ENCODE measurements at places on chromosomes 4 and X.
A peak's percentile ranks its signal among the peaks of the same experiment; 100 is the strongest.

DNA sequence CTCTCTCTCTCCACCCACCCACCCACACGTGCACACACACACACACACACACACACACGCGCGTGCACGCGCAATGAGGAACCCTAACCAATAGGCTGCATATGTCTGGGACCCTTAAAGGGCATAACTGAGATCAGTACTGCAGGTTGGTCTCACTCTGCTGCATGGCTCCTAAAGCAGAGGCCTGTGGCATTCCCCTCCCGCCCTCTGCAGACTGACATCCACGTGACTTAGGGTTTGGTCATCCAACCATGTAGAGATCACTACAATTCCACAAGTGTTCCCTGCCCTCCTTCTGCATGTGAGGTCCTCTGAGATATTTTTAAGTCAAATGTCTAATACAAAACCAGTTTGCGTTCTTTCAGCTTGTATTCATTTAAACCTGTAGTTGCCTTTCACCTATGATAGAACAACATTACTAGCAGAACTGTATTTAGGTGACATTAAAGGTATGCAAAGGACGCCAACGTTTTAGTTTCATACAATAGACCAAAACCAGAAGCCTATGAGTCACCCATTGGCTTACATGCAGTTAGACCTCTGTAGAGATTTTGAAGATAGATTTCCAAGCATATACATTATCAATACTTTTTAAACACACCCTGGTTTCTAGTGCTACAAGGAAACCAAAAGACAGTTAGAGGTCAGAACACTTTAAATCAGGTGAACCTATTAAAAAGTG, 10.1 kb downstream of the XAGE5 start:
- DNase-seq: no peak

DNA sequence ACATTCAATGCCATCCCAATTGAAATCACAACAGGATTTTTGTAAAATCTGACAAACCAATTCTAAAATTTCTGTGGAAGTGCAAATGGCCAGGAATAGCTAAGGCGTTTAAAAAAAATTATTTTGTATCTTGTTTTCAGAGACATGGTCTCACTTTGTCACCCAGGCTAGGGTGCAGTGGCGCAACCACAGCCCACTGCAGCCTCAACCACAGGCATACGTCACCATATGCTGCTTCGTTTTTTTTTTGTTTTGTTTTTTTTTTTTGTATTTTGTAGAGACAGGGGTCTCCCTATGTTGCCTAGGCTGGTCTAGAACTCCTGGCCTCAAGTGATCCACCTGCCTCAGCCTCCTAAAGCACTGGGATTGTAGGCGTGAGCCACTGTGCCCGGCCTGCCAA, 24.5 kb downstream of the ZNF41 start:
- DNase-seq: no peak

DNA sequence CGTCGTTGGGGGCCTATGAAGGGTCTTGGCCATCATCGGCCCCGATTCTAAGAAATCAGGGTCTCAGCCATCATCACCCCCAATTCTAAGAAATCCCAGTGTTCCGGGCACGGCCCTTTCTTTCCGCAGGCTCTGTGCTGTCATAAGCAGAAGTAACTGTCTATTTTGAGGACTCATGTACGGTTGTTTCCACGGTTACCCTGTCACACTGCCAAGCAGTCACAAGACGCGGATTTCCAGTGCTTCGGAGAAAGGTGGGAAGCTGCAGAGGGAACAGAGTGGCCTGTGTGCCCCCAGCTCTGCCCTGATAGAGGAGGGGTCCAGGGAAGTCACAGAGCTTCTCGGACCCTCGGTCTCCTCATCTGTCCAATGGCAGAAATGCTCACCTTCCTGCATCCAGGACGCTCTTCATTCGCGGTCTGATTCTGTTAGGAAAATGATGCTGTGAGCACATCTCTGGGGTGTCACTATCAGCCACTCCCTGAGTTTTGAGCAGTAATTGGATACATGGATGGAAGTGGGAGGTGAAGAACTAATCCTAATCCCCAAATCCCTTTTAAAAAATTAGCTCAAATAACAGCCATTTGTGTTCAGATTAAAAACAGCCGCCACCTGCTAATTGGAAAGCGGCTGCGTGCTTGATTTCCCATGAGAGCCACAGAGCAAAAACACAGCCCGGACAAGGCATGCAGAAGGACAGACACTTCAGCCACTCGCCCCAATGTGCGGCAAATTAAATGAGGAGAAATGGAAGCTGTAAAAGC, 73.1 kb downstream of the WFS1 start:
- no peak for DNase-seq

DNA sequence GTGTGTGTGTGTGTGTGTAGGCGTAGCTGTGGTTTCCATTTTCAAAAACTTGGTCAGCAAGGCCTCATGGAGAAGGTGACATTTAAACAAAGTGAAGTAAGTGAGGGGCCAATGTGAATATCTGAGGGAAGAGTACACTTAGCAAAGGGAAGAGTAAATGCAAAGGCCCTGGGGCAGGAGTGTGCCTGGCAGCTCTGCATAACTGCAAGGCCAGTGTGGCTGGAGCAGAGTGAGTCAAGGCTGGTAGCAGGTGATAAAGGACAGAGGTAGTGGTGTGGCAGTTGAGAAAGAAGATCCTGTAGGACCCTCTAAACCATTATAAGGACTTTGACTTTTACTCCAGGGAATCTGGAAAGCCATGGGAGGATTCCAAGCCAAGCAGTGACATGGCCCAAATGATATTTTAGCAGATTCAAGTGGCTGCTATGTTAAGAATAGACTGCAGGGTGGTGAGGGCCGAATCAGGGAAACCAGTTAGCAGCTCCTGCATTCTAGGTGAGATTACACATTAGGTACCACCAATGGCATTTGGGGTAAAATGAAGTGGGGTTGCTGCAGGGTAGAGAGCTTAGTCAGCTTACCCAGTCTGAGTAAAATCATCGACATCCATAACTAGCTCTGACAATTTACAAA, 5.9 kb upstream of the TBC1D1 start:
- DNase-seq: no peak

GRCh38 chr4:109952612-109953011, 39.9 kb downstream of the EGF start:
- DNase-seq: no peak

GRCh38 chr4:21470535-21470934, 478.0 kb downstream of the KCNIP4 start:
- DNase-seq: no peak

- DNase-seq: no peak
Measured at GRCh38 chrX:42385730-42386129, 392.2 kb downstream of the PPP1R2C start.

DNA sequence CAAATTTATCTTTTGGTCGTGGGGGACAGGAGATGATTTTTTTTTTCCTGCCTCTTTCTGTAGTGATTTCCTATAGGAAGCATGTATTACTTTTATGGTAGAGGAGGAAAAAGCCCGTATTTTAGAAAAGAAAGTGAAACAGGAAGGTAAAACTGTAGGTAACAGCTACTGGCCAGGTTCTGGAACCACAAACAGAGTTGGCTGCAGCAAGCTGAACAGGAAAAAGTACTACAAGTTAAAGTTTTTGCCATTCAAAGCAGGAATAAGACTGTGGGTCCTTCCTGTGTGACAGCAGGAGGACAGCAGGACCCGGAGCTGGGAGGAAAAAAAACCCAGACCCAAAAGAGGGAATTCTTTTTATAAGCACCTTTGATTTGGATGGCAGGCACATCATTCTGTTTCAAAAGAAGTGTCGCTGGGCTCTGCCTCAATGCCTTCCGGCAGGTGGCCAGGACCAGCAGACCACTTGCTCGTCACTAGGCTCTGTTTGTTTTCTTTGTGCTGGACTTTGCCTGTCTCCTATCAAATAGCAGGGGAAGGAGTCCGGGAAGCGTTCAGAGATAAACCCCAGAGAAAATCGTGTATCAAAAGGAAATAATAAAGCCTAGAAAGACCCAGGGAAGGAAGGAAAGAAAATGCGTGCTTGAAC, 277.9 kb downstream of the ADGRA3 start:
- no peak for DNase-seq

DNA sequence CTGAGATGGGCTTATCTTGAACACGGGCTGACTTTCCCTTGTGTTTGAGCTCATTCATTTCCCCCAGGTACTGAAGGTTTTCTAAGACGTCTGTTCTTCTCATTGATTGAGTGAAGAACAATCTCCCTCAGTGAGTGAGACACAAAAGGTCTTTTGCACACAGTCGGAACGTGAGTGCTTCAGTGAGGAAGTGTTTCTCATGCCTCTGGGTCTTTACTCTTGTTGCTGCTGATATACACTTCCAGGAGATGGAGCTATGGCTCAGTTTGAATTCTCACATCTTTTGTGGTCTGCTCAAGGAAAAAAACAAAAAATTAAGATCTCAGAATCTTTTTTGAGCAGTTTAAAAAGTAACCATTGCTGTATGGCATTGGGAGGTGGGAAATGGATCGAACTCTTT, 981.9 kb upstream of the TENM3 start:
- no peak for DNase-seq

GRCh38 chr4:104262678-104263077, 232.0 kb downstream of the CXXC4 start:
- DNase-seq: no peak

- no peak for DNase-seq
Measured at GRCh38 chr4:23782778-23783437, 106.9 kb downstream of the PPARGC1A start.

GRCh38 chr4:66443008-66443407, 772.7 kb upstream of the EPHA5 start:
- DNase-seq: no peak

GRCh38 chr4:16067515-16067914, 16.3 kb downstream of the PROM1 start:
- no peak for DNase-seq

DNA sequence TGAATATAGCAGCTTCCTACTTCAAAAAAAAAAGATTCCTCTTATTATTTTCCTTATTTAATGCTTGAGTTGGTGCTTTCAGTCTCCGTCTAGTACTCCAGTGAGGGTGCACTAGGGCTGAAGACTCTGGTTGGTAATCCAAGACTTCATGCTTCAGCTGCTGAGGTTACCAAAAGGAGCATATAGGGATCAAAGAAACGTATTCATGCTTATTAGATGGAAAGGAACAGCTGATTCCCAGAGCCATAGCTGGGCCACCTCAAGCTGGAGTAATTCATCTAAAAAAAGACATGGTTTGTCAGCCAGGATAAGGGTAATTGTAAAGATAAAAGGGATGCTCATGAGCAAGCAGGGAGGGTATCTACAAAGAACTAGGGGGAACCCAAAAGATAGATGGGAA, 131.7 kb upstream of the FAM47B start:
- no peak for DNase-seq

DNA sequence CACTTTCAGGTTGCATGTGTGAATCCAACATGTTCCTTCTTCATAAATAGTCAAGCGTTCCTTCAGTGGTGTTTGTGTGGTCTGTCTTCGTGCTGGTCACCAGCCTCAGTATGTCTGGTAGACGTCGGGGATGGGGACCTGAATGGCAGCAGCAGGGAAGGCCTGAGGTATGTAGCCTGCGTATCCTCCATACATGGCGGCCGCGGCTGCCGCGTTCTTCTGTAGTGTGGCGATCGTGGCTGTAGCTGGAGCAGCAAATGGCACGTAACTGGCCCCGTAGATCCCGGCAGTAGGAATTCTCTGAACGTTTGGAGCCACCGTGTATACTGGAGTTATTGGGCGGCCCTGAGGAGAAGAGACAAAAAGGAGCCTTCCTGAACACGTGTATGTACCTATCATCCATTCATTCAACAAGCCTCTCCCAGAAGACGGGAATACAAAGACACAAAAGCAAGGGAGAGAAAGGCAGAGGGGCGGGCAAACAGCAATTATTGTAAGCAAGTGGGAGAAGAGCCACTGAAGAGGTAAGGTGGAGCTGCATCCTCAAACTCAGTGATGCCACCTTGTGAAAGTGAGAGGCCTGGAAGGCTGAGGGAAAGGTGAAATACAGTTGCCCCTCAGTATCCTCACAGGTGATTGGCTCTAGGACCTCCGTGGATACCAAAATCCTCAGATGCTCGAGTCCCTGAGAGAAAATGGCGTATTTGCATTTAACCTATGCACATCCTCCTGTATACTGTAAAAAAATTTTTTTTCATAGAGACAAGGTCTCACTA, 90.9 kb downstream of the CHRNA9 start:
- DNase-seq: no peak

DNA sequence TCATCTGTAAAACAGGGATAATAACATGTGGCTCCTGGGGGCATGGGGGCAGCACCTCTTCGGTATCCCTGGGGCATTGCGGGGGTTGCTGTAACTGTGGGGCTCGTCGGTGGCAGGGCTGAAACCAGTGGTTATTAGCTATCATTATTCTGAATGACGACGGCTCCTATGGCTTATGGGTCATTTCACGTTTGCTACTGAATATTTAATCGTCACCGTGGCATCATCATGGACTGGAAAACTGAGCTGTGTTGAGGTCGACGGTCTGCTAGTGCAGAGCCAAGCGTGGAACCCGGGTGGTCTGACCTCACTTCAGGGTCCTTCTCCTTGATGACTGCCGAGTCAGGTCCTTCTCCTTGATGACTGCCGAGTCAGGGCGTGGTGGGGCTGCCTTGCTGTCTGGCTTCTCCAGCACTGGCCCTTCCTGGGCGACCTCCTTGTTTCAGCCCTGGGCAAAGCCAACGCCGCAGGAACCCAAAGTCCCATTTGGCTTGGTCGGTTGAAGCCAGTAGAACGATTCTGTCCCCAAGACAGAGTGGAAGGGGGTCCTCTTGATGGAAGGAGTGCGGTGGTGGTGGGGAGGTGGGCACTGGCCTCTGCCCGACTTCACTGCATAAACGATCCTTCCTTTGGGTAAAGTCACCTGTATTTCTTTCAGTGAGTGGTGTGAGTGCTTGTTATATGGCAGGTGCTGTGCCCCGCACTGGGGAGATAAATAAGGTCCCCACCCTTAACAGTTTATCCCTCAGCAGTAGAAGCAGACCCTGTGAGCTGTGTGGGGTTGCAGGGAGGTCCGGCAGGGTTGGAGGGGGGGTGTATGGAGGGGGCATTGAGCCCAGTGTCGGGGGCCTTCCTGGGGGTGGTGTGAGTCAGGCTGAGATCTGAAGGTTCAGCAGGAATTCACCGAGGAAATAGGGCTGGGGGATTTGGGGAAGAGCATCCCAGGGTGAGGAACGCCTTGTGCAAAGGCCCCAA, 40.8 kb downstream of the PSAPL1 start:
- no peak for DNase-seq

GRCh38 chr4:183905081-183905592, at the start of gene STOX2:
Gene STOX2 (plus strand): TSS chr4:183905307. CDS start chr4:183906791, 1,484 bp downstream.
- no peak for DNase-seq

GRCh38 chrX:33298622-33299021, 87.3 kb upstream of the DMD start:
- DNase-seq: no peak

- DNase-seq: no peak
Measured at GRCh38 chrX:153879741-153880439, 6.1 kb downstream of the L1CAM start.

GRCh38 chr4:108172753-108173598, 4.2 kb upstream of the LEF1 start:
- peak; percentile 59 for DNase-seq

DNA sequence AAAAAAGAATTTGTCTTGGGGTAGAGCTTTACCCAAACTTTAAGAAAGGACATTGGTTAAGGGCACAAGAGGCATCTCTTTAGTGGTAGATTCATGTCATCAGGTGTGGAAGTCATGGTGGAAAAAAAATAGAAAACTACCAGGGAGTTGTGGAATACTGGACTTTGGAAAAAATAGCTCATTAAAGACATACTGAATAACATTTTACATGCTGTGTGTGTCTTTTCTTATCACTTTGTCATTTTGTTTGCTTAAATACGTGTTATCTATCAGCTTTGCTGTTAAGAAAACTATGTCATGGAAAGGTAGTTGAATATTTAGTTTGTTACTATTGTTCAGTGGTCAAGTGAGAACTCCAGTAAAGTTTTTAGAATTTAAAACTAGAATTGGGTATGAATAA, 147.0 kb downstream of the CCSER1 start:
- no peak for DNase-seq

GRCh38 chrX:21658152-21658737, at the start of gene KLHL34:
Gene KLHL34 (minus strand): TSS chrX:21658330. CDS start chrX:21657788, 542 bp downstream.
- no peak for DNase-seq

Data from activated effector memory CD4-positive, alpha-beta T cell treated with Interleukin-2 at 50 U/mL for 16 hours (primary cell).